HepG2 (cell line): ENCODE measurements at places on chromosomes 3 and 15.
A peak's percentile ranks its signal among the peaks of the same experiment; 100 is the strongest.

DNA sequence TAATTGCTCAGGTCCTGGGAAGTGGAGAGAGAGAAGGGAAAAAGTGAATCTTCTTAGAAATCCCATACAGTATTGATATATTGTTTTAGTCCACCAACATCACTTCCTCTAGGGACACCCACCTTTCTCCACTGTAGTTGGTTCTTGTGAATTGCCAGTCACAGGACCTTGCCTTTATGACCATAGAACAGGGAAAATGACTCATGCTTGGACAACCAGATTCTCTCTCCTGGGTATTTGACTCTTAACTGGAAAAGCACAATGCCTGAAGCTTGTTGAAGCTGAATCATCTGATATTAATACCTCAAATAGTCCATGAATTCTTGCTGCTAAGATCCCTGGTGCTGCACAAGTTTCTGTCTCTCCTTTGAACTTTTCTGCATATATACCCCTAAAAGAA is 32.5 kb upstream of the DCLK3 start:
- DNase-seq, result no peak

GRCh38 chr15:101689901-101690300 is 34.4 kb downstream of the TARS3 start:
- DNase-seq, result no peak

- no peak for DNase-seq
Measured at GRCh38 chr15:66369773-66370651, 13.5 kb upstream of the TIPIN start.

DNA sequence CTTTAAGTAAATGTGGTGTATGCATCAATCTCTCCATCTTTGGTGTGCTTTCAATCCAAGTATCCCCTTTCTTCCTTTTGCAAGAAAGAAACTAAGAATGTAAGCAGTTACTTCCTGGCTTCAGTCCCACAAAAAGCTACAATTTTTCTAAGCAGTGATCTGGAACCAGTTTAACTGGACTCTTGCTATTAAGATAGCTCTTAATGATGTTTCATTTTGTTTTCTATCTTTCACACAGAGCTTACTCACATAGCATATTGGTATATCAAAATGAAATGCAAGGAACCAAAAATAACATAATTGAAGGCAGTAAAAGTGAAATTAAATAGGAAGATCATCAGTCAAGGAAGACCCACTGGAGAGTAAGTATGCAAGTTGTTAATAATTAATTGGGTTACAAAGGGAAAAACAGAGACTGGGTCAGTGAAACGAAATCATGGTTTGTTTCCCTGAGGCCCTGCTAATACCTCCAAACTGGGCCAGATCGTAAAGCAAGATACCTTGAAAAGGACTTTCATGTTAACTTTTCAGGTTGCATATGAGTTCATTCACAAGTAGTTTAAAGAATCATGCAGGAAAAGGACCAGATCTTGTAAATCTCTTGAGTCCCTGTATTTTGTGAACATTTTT is 41.9 kb downstream of the GPR160 start:
- peak; percentile 74 for DNase-seq

- no peak for DNase-seq
Measured at GRCh38 chr3:64584179-64584578, 103.6 kb downstream of the ADAMTS9 start.

- peak; percentile 84 for DNase-seq
Measured at GRCh38 chr3:58111513-58112184, 99.1 kb downstream of the DNASE1L3 start.

- DNase-seq, result peak; percentile 25
Measured at GRCh38 chr15:78149805-78150751, 916 bp downstream of the IDH3A start.
